ENCODE measurements at places on chromosomes 2 and 18. TPM values are rescaled to one million over a fixed set of nuclear protein-coding genes. Genes with fewer than 3 reads are reported as not detected.

The NEB gene
- 5.1 TPM for total RNA-seq

The RAX gene
- not detected for total RNA-seq

The SKOR2 gene
- not detected for total RNA-seq

The KLHL29 gene
- 3.4 TPM for total RNA-seq

The PUM2 gene
- total RNA-seq: 163 TPM

The LYG1 gene
- total RNA-seq: 3.0 TPM

The PFN4 gene
- total RNA-seq: 0.66 TPM

The GPAT2 gene
- 3.6 TPM for total RNA-seq

The CIB4 gene
- not detected for total RNA-seq

The POU3F3 gene
- total RNA-seq: not detected

Measured in B cell (primary cell).